ENCODE measurements at places on chromosomes 1 and 21. TPM values are rescaled to one million over a fixed set of nuclear protein-coding genes. Genes with fewer than 3 reads are reported as not detected.

- no peak for DNase-seq
These were observed 204.3 kb upstream of the GRIK3 start for GRCh38 chr1:37238364-37239224.

DNA sequence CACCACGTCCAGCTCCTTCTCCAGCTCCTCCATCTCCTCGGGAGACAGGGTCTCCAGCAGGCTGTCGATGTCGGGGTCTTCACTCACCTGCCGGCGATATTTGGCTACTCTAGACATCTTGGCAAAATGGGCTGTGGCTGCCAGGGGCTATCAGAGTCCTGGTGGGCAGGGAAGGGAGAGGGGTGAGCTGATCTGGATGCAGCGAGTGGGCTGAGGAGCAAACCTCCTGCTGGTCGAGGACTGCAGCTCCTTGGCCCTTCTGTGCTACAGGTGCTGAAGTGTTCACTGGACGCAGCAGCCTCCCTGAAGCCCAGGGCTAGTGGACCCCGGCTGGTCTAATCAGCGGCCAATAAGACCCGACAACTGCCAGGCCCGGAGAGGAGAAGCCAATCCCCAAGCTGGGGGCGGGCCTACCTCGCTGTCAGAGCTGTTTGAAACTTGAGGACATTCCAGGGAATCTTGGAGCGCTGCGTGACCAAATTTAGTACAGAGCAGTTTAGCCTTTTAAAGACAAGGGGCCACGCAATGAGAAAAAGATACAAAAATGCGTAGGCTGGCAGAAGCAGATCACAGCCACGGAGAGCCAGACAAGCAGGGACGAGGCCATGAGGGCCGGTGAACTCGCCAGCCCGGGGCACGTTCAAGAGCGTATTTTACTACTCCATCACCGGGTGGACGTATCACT, at the start of gene LMOD1:
Gene LMOD1 (minus strand): TSS at position 325 of the 685 bp plus-strand sequence. CDS start 208 bp downstream, at position 117.
- DNase-seq = peak; percentile 86

GRCh38 chr1:72023063-72023930, 259.0 kb downstream of the NEGR1 start:
- no peak for DNase-seq

DNA sequence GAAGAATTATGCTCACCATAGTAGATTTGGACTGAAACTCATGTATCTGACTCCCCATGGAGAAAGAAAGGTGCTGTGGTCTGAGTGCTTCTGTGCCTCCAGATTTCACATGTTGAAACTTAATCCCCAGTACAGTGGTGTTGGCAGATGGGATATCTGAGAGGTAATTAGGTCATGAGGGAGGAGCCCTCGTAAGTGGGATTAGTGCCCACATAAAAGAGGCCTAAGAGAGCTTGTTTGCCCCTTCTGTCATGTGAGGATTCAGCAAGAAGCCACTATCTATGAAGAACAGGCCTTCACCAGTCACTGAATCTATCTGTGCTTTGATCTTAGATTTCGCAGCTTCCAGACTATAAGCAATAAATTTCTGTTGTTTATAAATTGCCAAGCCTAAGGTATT, 150.1 kb downstream of the PLPP3 start:
- DNase-seq = no peak

DNA sequence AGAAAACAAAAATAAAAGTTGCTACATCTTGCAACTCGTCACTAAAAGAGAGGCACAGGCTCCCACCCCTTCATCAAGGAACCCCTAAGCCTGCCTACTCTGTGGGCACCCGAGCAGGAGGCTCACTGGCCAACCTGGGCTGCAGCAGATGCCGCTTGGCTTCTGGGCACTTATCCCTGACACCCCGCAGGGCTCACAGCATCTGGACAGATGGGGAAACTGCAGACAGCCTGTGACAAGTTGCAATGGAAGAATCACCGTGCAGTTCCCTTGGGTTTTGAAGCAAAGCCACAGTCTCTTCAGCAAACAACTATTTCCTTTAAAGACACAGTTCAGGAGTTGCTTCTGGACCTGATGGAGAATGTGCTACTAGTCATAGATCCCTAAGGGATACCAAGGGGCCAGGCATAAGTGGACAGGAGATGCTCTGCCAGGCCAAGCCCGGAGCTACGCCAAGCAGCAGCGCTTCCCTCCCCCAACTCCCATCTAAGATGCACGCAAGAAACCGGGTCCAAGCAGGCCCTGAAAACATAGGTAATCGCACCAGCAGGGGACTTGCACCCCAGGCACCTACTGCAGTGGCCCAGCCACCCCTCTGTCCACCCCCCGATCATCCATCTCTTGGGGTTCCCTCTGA, 170.6 kb downstream of the NPHP4 start:
- DNase-seq = no peak

Gene HSD3B2
- 1.0 TPM for polyA plus RNA-seq

Gene SPOCD1
- polyA plus RNA-seq = 0.19 TPM

- DNase-seq = no peak
These were observed 10.9 kb downstream of the SMAP2 start for GRCh38 chr1:40384413-40384762.

DNA sequence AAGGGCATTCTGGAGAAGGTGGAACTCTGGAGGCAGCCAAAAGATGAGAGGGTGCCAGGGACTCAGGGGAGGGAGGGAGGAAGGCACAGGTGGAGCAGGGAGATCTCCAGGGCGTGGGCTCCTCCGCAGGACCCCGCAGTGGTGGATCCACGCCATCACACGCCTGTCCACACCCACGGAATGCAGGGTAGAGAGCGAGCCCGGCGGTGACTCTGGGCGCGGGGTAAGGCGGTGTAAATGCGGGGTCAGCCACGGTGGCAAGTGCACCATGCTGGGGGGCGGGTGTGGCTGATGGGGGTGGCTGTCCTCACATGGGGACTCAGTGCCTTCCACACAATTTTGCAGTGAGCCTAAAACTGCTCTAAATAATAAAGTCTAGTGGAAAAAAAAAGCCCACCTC, 105.1 kb upstream of the TTC34 start:
- no peak for DNase-seq

DNA sequence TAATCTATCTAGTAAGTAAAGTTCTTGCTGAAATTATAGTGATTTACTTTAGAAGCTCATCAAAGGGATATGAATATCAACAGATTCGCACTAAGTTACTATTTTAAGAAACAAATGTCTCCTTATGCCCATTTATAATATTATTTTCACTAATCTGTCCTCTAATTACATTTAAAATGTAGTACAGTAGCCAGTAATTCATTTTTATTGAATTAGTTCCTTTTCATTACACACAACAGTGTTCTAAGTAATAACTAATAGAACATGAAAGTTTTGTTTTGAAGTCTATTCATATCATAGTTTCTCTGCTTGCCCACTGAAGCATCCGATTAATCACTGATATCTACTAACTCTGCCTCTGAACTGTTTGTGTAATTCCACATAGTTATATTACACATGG, 225.8 kb downstream of the NEGR1 start:
- no peak for DNase-seq

Gene WDTC1
- polyA plus RNA-seq = 49.8 TPM

- DNase-seq = no peak
These were observed 126.7 kb downstream of the EIF4G3 start for GRCh38 chr1:21050031-21050430.

- DNase-seq = no peak
These were observed 35.1 kb downstream of the AK5 start for GRCh38 chr1:77316966-77317365.

Gene AADACL3
- polyA plus RNA-seq = not detected

DNA sequence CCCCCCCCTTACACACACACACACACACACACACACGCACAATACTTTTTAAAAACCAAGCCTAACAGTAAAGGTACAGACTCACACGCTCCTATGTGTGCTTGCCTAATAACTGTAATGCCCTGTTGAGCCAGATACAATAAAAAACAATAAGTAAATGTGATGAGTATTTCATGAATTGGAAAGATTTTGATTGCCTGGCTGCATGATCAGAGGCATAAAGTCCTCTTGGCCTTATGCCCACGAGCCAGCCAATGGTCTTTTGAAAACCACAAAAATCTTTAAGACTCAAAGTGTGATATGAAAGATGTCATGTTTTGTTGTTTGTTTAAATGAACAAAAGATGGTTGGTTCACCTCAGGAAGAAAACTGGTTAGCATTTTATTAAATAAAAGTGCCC, 441.9 kb upstream of the ZRANB2 start:
- DNase-seq = no peak

- DNase-seq = no peak
These were observed 43.9 kb downstream of the ZNF281 start for GRCh38 chr1:200365897-200366426.

DNA sequence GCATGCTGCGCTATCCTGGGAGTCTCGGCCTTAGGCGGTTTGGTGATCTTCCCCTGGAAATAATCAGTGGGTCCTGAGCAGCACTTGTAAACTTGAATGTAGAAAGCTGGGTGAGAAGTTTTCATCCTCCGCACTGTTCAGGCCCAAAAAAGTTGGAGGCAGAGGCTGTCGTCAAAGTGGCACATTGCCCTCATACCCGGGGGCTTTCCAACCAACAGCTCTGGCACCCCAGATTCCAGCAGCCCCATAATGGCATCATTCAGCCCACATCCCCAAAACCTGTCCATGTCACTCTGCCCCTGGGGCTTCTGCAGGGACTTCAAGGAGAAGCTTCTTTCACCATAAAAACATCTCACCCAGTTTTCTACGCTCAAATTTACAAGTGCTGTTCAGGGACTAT, 59.3 kb downstream of the TOR1AIP2 start:
- no peak for DNase-seq

GRCh38 chr1:78227705-78228635, 182.2 kb downstream of the GIPC2 start:
- DNase-seq = no peak

Gene SLFNL1
- 0.23 TPM for polyA plus RNA-seq

- DNase-seq = no peak
These were observed 47.6 kb upstream of the PPP2R5A start for GRCh38 chr1:212237651-212238050.

DNA sequence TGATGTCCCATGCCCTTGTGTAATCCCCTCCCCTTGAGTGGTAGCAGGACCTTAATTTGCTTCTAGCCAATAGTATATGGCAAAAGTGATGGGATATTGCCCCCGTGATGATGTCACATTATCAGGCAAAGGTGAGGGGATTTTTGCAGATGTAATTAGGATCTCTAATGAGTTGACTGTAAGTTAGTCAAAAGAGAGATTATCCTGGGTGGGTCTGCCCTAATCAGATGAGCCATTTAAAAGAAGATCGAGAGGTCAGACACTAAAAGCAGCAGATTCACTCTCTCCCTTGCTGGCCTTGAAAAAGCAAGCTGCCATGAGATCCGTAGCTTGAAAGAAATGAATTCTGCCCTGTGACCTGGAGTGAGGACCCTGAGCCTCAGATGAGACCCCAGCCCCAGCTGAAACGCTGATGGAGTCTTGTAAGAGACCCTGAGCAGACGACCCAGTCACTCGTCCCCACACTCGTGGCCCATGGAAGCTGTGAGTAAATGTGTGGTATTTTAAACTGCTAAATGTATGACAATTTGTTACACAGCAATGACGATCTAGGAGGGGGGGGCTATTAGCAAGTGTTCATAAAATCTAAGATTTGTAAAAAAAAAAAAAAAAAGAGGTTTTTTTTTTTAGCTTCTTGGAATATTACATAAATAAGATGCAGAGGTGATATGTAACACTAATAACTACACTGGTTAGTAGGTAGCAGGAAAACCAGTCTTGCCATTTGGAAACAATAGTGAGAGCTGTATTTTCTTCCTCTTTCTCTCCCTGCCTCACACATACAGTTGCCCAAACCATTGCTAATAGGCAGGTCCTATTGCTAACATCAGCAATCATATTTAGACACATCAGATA, 50.3 kb upstream of the TARBP1 start:
- no peak for DNase-seq

DNA sequence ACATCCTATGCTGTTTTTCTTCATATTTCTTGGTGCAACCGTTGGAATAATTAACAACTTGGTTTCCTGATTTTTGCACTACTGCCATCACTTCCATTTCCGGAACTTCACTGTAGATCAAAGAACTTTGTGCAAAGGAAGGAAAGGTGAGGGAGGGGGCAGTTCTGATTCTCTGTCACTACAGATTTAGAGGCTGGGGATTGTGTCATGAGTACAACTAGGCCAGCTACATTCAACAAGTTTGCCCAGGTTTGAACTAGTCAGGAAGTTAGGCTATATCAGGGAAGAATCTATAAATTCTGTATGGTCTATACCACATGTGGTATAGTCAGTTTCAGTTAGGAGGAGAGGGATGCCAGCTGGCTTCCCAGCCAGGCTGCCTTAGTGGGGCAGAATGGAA, 84.2 kb downstream of the RGL1 start:
- DNase-seq = no peak

DNA sequence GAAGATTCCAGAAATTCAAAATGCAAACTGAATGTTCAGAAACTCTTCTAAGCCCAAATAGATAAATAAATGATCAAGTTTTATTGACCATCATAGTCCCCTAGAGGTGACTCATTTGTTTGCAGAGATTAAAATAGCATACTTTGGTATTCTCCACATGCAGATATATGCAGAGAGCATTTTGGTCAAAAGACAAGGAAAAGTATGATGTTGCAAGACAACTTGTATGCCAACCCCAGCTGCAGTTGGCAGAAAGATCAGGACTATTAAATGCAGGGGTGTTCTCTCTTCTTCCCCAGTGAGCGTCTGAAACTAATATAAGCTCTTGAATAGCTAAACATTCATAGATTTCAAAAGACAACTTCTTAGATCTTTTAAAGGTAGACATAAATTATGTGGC, 404.9 kb downstream of the LTN1 start:
- no peak for DNase-seq

- no peak for DNase-seq
These were observed 164.2 kb upstream of the C1orf21 start for GRCh38 chr1:184222652-184223052.

DNA sequence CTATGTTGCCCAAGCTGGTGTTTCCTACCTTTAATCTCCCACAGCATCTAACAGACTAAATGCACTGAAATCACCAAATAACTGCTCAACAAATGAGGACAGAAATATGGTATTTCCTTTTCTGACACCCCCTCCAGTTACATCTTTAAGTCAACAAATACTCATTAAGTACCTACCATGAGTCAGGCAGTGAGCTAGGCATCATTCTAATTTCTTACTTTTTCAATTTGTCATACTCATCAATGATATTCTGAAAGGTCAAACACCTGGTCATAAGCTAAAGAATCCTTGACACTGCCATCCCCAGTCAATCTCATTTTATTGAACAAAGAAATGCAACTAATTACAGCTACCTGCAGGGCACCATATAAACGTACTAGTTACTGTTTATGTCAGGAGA, 36.6 kb downstream of the LUZP1 start:
- DNase-seq = no peak

Gene C1orf115
- polyA plus RNA-seq = 26.0 TPM

Gene HSF2BP
- 1.6 TPM for polyA plus RNA-seq

- DNase-seq = no peak
These were observed 361.1 kb upstream of the CHRM3 start for GRCh38 chr1:239025223-239025622.

Gene PROK1
- not detected for polyA plus RNA-seq

Gene KIFAP3
- polyA plus RNA-seq = 41.0 TPM

Gene INSRR
- polyA plus RNA-seq = 1.6 TPM
